ENCODE measurements at places on chromosomes 12 and 14.

DNA sequence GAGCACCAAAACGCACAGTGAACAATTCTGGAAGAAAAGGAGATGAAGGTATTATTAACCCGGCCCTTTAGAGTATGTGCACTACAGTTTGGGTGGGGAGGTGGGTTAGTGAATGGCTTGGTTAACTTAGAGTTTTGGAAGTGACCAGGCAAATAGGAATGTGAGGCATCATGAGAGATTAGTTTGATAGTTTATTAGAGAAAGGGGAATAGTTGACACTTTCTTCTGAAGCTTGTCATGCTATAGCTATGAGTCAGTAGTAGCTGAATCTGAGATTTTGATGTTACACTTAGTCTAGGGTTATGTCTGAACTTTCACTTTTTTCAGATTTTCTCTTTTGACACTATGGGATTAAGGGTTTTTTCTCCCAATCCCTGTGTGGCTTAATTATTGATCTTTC is 567.2 kb downstream of the SNAPC1 start:
- DNase-seq = no peak

- peak; percentile 37 for DNase-seq
Measured at GRCh38 chr14:32469388-32470160, 140.5 kb downstream of the AKAP6 start.

DNA sequence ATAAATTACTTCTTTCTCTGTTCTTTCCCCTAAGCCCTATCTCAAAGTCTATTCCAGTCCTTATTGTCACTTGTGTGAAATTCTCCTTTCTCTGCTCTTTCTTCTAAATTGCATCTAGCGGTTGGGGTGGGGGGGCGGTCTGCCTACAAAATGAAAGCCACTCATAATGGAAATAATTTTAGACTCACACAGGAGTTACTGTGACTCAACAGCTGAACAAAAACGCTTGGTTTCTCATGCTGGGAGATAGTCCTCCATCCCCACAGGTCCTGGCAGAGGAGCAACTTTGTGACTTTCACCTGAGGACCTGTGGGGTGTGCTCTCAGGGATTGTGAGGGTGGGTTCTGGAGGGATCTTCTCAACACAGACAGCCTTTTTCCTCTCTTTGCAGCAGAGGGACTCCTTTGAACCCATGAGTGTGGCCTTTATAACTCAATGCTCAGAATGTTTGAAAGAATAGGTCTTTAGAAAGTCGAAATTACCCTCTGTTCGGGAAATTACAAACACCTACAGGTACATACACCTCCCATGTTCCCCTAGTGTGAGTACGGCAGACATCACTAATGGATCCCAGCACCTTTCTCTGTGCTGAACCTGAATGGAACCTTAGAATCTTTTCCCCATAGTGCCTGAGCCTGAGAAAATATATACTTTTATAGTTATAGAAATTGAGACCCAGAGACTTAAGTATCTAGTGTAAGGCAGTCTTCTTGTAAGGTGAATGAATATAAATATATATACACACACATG is 109.7 kb downstream of the CHST11 start:
- no peak for DNase-seq

- no peak for DNase-seq
Measured at GRCh38 chr12:78406828-78407227, 457.7 kb upstream of the SYT1 start.

DNA sequence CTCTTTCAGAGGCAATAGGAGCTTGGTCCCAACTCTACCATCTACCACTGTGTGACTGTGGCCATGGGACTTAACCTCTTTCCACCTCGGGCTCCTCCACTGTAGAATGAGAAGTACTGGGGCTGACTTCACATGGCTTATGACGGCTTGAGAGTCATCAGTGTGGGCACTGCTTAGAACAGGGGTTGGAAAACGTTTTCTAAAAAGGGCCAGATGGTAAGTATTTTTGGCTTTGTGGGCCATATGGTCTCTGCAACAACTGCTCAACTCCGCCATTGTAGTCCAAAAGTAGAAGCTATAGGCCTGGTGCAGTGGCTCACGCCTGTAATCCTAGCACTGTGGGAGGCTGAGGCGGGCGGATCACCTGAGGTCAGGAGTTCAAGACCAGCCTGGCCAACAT is 69.2 kb upstream of the LTA4H start:
- DNase-seq = no peak

GRCh38 chr12:96487634-96488033 is 1.7 kb upstream of the CFAP54 start:
- DNase-seq = no peak

DNA sequence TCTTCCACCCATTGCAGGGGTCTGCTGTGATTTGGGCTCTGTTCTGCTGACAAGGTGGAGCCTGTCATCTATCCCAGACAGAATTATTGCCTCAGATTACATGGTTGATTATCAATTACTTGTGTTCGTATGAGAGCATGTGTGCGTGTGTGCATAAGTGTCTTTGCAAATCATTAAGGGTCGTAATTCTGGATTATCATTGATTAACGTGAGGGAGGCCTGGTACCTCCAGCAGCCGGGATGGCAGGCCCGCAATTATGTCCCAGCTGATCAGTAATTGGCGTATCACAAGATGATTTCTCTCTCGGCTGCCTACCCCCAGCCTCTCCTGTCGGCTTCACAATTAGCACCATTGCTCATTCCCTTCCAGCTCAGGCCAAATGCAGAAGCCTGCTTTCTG is 29.6 kb upstream of the IRF2BPL start:
- DNase-seq = no peak

- no peak for DNase-seq
Measured at GRCh38 chr12:110379197-110379596, 24.3 kb downstream of the ANAPC7 start.

DNA sequence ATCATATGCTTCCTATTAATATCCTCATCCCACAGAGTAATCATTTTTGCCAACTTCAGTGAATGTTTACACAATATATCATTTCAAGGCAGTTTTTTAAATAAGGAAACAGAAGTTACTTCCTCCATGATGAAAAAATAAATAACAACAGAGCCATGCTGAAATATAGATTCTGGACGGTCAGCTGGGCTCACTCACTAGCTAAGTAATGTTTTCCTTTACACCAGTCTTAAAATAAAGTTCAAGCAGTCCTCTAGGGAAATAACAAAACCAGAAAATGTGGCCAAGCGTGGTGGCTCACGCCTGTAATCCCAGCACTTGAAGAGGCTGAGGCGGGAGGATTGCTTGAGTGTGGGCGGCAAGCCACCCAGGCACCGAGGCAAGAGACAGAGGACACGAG is 28.7 kb downstream of the AICDA start:
- no peak for DNase-seq

- no peak for DNase-seq
Measured at GRCh38 chr14:100653409-100653808, 66.2 kb upstream of the BEGAIN start.

GRCh38 chr14:92577321-92577742 is 63.8 kb downstream of the RIN3 start:
- no peak for DNase-seq
